Thymus (tissue), 14 donors: ENCODE measurements at places on chromosomes 3 and 15. TPM values are rescaled to one million over a fixed set of nuclear protein-coding genes. Genes with fewer than 3 reads are reported as not detected.

ZNF501 gene
- 4.2 TPM for total RNA-seq

- peak within 1 kb of the TSS; percentile 41 for H3K4me3 ChIP-seq
- H3K36me3 ChIP-seq: no peaks in the 10 kb centered on the region
- no peak within 1 kb of the TSS for H3K27ac ChIP-seq
- no peak for DNase-seq
- peaks cover 10% of the 10 kb centered on the region for H3K4me1 ChIP-seq
Measured at GRCh38 chr3:194685718-194686413, at the start of gene FAM43A. Gene FAM43A (plus strand): TSS chr3:194685883. CDS start chr3:194686827, 944 bp downstream.

EAF1 gene
- total RNA-seq: 13.4 TPM

THAP10 gene
- total RNA-seq: 0.52 TPM

MYZAP gene
- total RNA-seq: 2.5 TPM

GRCh38 chr15:78000091-78000926 lies 77.2 kb downstream of the TBC1D2B start:
- H3K4me1 ChIP-seq: no peaks in the 10 kb centered on the region
- no peak overlapping the region for H3K27ac ChIP-seq
- no peaks in the 10 kb centered on the region for H3K27me3 ChIP-seq
- DNase-seq: peak; percentile 52

DNA sequence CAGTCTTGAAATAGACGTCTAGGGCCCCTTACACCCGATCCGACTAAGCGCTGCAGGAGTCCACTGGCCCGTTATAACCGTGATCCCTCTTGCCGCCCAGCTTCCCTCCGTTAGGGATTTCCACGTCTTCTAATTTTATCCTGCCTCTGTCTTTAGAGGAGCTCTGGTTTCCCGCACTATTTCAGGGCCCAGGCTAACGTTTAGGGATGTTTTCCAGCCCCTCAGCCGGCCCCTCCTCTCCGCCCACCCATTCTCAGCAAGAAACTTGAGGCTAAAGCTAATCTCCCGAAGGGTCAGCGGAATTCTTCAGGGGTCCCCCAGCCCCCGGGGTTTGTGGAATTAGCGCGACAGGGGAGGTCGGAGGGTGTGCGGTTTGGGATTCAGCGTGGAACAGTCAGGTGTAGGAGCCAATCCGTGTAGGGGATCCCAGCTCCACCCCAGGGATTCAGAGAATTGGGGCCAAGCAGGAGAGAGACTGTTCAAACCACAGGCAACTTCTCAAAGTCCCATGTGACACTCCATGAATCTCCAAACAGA lies 1.6 kb downstream of the PTX3 start:
- DNase-seq: no peak
- H3K4me1 ChIP-seq: no peaks in the 10 kb centered on the region
- no peak overlapping the region for H3K27ac ChIP-seq
- peak overlapping the region; percentile 17 for H3K4me3 ChIP-seq
- no peaks in the 10 kb centered on the region for H3K36me3 ChIP-seq

DNA sequence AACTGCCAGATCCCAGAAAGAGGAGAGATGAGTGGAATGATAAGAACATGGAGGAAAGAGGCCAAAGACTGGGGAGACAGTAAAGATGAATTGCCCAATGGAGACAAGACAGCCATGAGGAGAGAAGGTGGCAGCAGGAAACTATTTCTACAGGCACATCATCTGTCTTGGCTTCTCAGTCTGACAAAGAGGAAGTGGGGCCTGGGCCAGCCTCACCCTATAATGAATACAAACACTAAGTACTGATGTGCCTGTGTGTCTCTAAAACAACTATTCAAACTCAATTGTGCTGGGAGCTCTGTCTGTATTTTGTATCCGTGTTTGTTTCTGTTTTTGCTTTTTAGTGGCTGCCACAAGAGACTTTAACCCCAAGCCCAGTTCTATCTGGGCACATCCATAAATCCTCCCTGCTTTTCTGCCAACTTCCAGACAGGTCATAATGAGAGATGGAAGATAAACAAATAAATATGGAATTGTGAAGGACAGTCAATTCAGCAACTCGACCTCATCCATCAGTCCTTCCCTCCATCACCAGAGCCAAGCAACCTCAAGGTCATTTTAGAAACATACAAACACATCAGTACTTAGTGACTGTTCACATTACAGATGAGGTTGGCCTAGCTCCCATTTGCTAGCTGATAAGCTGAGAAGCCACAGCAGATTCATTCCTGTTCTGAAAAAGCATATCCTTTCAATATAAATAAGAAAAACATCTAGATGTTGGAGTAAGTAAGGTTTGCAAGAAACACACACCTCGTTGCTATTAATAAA lies 116.7 kb downstream of the CADPS start:
- no peak overlapping the region for H3K4me3 ChIP-seq
- H3K27me3 ChIP-seq: no peaks in the 10 kb centered on the region
- H3K4me1 ChIP-seq: no peaks in the 10 kb centered on the region
- no peaks in the 10 kb centered on the region for H3K36me3 ChIP-seq
- no peak overlapping the region for H3K27ac ChIP-seq

BFSP2 gene
- 3.6 TPM for total RNA-seq

- no peak overlapping the region for H3K4me3 ChIP-seq
- no peaks in the 10 kb centered on the region for H3K4me1 ChIP-seq
Measured at GRCh38 chr3:144770281-144770680, 798.7 kb downstream of the DIPK2A start.

GRCh38 chr15:80929225-80929624 lies 60.4 kb downstream of the MESD start:
- no peaks in the 10 kb centered on the region for H3K4me1 ChIP-seq

DNA sequence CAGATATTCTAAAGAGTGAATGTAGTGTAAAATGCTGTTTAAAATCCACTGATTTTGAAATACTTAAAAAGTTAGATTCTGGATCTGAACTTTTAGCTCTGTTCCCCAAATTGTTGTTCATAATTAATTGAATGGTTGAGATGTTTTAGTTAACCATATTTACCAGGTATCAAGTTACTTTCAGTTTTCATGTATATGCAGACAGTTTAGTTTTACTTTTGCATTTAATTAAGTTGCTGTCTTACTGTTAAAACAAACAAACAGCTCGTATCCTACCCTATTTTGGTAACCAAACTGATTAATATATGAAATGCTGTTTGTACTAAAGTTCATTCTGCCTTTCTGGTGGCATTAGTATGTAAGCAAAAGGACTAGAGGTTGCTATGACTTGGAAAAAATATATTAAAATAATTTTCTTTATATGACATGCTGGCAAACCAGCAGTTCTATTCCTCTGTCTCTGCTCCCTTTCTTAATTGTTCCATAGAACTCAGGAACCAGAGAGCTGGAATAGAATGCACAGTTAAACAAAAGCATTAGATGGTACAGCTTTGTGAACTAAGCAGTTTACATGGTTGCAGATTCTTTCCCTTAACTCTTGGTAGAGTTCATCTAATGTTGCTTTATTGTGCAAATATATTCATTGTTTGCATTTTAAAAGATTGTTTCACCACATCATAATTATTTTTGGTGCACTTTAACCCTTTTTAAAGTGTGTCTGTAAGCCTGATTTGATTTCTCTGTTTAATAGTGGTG lies 39.5 kb upstream of the SCAANT1 start:
- DNase-seq: no peak
- no peak overlapping the region for H3K27ac ChIP-seq
- peaks cover 8% of the 10 kb centered on the region for H3K36me3 ChIP-seq
- no peak overlapping the region for H3K4me3 ChIP-seq
- H3K27me3 ChIP-seq: no peaks in the 10 kb centered on the region
- peaks cover 13% of the 10 kb centered on the region for H3K4me1 ChIP-seq

- H3K27ac ChIP-seq: no peak overlapping the region
- no peak overlapping the region for H3K4me3 ChIP-seq
- no peaks in the 10 kb centered on the region for H3K27me3 ChIP-seq
- no peaks in the 10 kb centered on the region for H3K36me3 ChIP-seq
- DNase-seq: no peak
- H3K4me1 ChIP-seq: peaks cover 17% of the 10 kb centered on the region
Measured at GRCh38 chr15:33030315-33030714, 164.2 kb downstream of the FMN1 start.

- no peaks in the 10 kb centered on the region for H3K27me3 ChIP-seq
- no peak overlapping the region for H3K4me3 ChIP-seq
- no peak for DNase-seq
- no peak overlapping the region for H3K27ac ChIP-seq
- peaks cover 12% of the 10 kb centered on the region for H3K4me1 ChIP-seq
Measured at GRCh38 chr3:31561891-31562290, 29.2 kb downstream of the STT3B start.

- H3K36me3 ChIP-seq: no peaks in the 10 kb centered on the region
- no peaks in the 10 kb centered on the region for H3K4me1 ChIP-seq
Measured at GRCh38 chr3:181694805-181695660, 16.7 kb upstream of the SOX2 start.

LNP1 gene
- 1.7 TPM for total RNA-seq

- H3K27me3 ChIP-seq: no peaks in the 10 kb centered on the region
- DNase-seq: no peak
- no peak overlapping the region for H3K27ac ChIP-seq
- H3K36me3 ChIP-seq: no peaks in the 10 kb centered on the region
- no peaks in the 10 kb centered on the region for H3K4me1 ChIP-seq
- no peak overlapping the region for H3K4me3 ChIP-seq
Measured at GRCh38 chr3:125428216-125428830, 53.2 kb upstream of the ZNF148 start.

CCDC33 gene
- 1.4 TPM for total RNA-seq

ONECUT1 gene
- total RNA-seq: not detected

DNA sequence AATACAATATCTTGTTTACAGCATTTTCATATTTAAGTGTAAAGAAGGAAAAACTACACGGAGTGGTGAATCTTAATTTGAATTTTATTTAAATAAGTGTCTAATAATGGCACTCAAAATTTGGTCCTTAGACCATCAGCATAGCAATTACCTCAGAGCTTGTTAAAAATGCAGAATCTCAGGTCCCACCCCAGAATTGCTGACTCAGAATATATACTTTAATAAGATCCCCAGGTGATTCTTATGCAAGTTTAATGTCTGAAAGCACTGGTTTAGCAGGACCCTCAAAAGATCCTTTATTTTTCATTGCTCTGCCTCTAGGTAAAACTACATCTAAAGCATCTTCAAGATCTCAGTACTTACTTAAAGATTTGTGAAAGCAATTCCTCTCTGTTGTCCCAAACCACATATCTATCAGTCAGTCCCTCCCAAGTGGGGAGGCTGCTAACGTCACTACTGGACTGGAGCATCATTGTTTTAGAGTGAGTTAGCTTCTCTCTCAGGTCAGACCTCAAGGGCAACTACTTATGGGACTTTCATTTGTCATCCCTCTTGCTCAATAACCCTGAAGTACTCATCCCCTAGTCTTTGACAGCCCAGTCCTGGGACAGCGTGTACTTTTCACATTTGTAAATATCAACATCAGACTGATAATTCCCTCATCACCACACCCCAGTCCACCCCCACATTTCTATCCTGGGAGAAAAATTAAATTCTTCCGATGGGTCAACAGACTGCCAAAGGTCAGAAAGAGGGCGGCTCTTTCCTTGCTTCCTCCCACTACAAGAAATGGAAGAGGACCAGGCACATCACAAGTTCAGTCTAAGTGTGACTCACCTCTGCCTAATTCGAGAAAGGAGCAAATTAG lies 76.7 kb downstream of the CBLB start:
- H3K4me1 ChIP-seq: no peaks in the 10 kb centered on the region
- no peaks in the 10 kb centered on the region for H3K27me3 ChIP-seq
- H3K4me3 ChIP-seq: no peak overlapping the region
- DNase-seq: no peak

- H3K27ac ChIP-seq: no peak overlapping the region
- no peak overlapping the region for H3K4me3 ChIP-seq
- no peaks in the 10 kb centered on the region for H3K36me3 ChIP-seq
- peaks cover 29% of the 10 kb centered on the region for H3K27me3 ChIP-seq
Measured at GRCh38 chr3:184568924-184569829, 7.6 kb downstream of the EPHB3 start.

CLDN1 gene
- total RNA-seq: 9.5 TPM

DNA sequence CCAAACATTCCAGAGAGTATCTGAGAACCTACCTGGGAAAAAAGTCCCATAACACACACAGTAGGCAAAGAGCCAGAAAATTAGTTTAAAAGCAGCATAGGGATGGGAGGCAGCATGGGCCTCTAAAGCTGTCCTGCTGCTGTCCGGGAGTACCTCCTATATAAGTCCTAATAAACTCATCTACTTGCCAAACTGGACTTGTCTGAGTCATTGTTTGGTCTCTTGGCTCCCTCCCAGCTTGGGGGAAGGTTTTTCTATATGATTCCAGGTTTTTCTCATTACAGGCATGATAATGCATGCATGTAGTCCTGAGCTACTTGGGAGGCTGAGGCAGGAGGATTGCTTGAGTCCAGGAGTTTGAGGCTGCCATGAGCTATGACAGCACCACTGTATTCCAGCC lies 17.5 kb upstream of the HACD2 start:
- no peak for DNase-seq
- no peaks in the 10 kb centered on the region for H3K4me1 ChIP-seq
- no peaks in the 10 kb centered on the region for H3K36me3 ChIP-seq
- no peak overlapping the region for H3K4me3 ChIP-seq
